ENCODE measurements at places on chromosomes 13 and 19. TPM values are rescaled to one million over a fixed set of nuclear protein-coding genes. Genes with fewer than 3 reads are reported as not detected.

GRCh38 chr13:113972451-113973217, 1.2 kb downstream of the C13orf46 start:
- H3K36me3 ChIP-seq, result peaks cover 12% of the 10 kb centered on the region
- no peak overlapping the region for H3K27ac ChIP-seq
- no peaks in the 10 kb centered on the region for H3K27me3 ChIP-seq
- H3K4me1 ChIP-seq, result peaks cover 35% of the 10 kb centered on the region
- H3K4me3 ChIP-seq, result no peak overlapping the region
- DNase-seq, result peak; percentile 59

The ZNF547 gene
- total RNA-seq, result 3.1 TPM

GRCh38 chr19:31074199-31075125, 274.8 kb downstream of the TSHZ3 start:
- H3K4me3 ChIP-seq, result no peak overlapping the region
- DNase-seq, result no peak
- no peaks in the 10 kb centered on the region for H3K4me1 ChIP-seq
- peaks cover 13% of the 10 kb centered on the region for H3K27me3 ChIP-seq

DNA sequence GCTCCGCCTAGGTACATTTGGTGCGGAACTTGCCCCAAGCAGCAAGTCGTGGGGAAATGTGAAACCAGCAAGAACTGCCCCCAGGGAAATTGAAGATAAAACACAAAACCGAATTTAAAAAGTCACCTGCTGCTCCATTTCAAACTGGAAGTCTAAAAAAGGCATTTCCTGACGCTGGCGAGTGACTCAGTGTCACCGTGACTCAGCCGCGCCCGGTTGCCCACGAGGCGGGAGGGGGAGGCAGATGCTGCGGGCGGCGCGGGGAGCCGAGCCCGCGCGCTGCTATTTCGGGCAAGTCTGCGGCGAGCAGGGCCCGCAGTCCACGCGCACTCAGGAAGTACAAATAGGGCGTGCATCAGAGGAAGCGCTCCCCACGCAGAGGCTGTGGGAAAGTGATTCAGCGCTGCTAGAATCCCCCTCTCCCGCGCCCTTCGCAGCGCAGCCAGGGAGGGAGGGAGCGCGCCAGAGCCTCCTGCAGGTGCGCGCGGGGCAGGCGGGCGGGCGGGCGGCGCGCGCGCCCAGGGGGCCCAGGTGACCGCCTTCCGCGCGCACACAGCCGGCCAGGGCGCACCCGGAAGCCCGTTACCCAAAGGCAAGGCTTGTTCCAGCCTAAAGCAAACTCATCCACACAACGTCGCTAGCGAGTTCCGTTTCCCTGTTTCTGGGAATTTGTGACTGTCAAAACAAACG, 168.8 kb downstream of the COL4A1 start:
- peaks cover 16% of the 10 kb centered on the region for H3K4me1 ChIP-seq
- H3K36me3 ChIP-seq, result no peaks in the 10 kb centered on the region
- peaks cover 4% of the 10 kb centered on the region for H3K27me3 ChIP-seq
- no peak overlapping the region for H3K27ac ChIP-seq
- peak overlapping the region; percentile 68 for H3K4me3 ChIP-seq

- H3K27me3 ChIP-seq, result no peaks in the 10 kb centered on the region
- DNase-seq, result no peak
- H3K4me1 ChIP-seq, result no peaks in the 10 kb centered on the region
- H3K27ac ChIP-seq, result no peak overlapping the region
- no peak overlapping the region for H3K4me3 ChIP-seq
These were observed 77.2 kb downstream of the DACH1 start for GRCh38 chr13:71789693-71790329.

- no peaks in the 10 kb centered on the region for H3K27me3 ChIP-seq
- no peaks in the 10 kb centered on the region for H3K4me1 ChIP-seq
These were observed 21.6 kb downstream of the LIG1 start for GRCh38 chr19:48148576-48148975.

DNA sequence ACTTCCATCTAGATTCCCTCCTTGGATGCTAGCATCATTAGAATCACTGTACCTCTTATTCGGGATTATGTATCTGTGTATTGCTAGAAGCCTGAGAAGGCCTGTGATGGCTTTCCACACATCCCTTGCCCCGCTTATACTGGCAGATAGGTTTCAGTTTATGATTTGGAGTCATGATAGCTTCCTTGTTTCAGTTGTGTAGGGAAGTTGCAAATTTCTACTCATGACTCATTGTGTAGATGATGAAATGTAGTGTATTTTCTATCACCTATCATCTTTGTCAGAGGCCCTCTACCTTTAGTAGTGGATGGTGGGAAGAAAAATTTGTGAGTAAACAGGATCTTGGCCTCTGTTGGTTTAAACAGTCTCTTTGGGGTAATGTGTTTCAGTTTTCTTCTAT, 165.2 kb downstream of the GGACT start:
- H3K27ac ChIP-seq, result no peak overlapping the region
- no peak overlapping the region for H3K4me3 ChIP-seq
- no peak for DNase-seq
- H3K36me3 ChIP-seq, result peaks cover 12% of the 10 kb centered on the region
- no peaks in the 10 kb centered on the region for H3K27me3 ChIP-seq

The LILRB1 gene
- not detected for total RNA-seq

The RRAS gene
- total RNA-seq, result 12.9 TPM

DNA sequence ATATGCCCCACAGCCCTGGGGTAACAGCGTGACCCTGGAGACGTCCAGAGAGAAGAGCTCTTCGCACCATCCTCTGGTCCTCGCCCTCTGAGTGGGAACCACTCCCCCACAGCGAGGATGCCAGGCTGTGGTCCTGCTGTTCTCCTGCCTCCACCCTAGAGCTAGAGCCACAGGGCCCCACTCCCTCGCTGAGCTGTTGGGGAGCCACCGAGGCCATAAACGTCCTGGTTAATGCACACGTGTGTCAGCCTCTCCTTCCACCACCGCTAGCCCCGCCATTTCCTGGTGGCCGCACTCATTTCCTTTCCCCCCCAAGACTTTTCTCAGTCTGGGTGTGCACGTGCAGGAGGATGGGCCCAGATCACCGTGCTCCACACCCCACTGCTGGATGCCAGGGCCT, 11.5 kb downstream of the CEACAM16 start:
- H3K4me1 ChIP-seq, result no peaks in the 10 kb centered on the region
- no peak overlapping the region for H3K4me3 ChIP-seq
- H3K36me3 ChIP-seq, result no peaks in the 10 kb centered on the region
- DNase-seq, result no peak
- no peak overlapping the region for H3K27ac ChIP-seq

The KANK3 gene
- total RNA-seq, result 4.7 TPM

The MEDAG gene
- 10.3 TPM for total RNA-seq

The ZIC2 gene
- total RNA-seq, result not detected

- peaks cover 16% of the 10 kb centered on the region for H3K36me3 ChIP-seq
- H3K27ac ChIP-seq, result no peak overlapping the region
- DNase-seq, result no peak
- H3K4me3 ChIP-seq, result no peak overlapping the region
- H3K4me1 ChIP-seq, result no peaks in the 10 kb centered on the region
These were observed 12.0 kb downstream of the PLPP2 start for GRCh38 chr19:279231-279630.

The F2RL3 gene
- 0.57 TPM for total RNA-seq

DNA sequence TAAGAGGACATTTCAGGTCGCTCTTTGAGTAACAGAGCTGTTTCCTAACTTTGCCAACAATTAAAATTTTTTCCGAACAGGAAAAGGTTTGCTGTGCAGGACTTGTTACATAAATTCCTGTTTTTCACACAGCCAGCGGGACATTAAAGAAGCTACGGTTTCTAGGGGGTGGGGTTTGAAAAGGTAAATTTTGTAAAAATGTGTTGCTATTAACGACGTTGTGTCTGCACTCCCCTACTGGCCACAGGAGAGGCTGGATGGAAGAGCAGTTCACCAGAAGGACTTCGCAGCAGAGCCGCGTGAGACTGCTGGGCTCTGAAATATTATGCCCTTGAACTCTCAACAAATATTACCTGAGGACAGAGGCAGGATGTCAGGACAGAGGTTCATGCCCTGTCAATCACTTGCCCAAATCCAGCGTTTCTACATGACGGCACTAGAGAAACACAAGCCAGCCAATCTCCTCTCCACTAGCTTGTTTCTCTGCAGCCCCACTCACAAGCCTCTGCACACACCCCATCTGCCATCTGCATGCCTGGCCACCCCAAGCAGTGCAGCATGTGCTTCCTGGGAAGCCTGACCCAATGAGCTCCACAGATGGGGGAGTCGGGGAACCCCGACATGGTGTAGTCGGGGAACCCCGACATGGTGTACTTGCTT, 102.0 kb downstream of the FOXO1 start:
- no peak overlapping the region for H3K27ac ChIP-seq
- no peak for DNase-seq
- no peaks in the 10 kb centered on the region for H3K27me3 ChIP-seq
- H3K4me3 ChIP-seq, result no peak overlapping the region
- peaks cover 49% of the 10 kb centered on the region for H3K4me1 ChIP-seq

DNA sequence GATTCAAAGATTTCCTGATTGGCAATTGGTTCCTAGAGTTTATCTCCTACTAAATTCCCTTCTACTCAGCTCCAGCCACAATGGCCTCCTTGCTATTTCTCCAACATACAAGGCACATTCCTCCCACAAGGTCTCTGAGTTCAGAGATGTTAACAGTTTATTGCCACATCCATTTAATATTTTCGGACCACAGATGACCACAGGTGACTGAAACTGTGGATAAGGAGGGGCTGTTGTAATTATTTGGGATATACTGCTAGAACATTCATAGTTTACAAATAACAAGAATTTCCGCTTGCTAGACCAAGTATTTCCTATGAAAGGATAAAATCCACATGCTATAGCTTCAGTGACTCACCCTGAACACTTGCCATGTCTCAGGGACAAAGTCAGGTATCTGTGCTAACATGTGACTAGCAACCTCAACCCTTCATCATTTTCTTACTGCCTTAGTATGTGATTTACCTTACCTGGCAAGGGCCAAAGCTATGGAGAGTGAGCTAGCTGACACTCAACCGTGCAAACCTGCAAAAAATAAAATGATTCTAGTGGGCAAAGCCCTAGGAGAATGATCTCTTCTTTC, 117.7 kb downstream of the TBC1D4 start:
- no peak overlapping the region for H3K27ac ChIP-seq
- H3K4me3 ChIP-seq, result no peak overlapping the region
- no peaks in the 10 kb centered on the region for H3K36me3 ChIP-seq

DNA sequence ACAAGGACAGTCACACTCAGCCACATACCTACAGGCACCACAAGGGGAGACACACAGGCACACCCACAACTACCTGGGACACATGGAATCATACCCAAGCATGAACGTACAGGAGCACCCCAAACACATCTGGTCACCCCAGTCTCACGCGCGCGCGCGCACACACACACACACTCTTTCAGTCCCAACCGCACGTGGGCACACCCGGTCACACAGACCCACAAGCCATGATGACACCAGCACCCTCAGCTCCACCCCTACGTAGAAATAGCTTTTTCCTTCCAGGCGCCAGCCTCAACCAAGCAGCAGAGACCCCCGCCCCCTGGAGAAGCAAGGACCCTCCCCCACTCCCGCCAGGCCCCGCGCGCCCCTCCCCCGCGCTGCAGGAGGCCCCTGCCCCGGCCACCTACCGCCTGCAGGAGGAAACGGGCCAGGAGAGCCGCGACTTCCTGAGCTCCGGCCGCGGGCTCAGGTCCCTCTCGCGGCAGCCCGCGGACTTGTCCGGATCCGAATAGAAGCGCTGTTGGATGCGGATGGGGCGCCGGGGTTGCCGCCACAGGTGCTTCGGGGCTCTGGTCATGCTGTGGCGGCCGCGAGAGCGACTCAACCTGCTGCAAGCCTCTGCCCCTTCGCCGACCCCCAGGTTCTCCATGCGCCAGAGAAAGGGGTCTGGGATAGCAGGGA, 6.4 kb upstream of the PDE4C start:
- no peak overlapping the region for H3K4me3 ChIP-seq
- peaks cover 76% of the 10 kb centered on the region for H3K27me3 ChIP-seq
- H3K36me3 ChIP-seq, result no peaks in the 10 kb centered on the region
- no peak for DNase-seq

- no peak overlapping the region for H3K27ac ChIP-seq
- H3K27me3 ChIP-seq, result no peaks in the 10 kb centered on the region
- no peaks in the 10 kb centered on the region for H3K36me3 ChIP-seq
- DNase-seq, result no peak
- no peak overlapping the region for H3K4me3 ChIP-seq
- H3K4me1 ChIP-seq, result peaks cover 25% of the 10 kb centered on the region
These were observed 32.0 kb downstream of the USP12 start for GRCh38 chr13:27139565-27139964.

The CCDC70 gene
- total RNA-seq, result not detected

- H3K36me3 ChIP-seq, result no peaks in the 10 kb centered on the region
- peaks cover 1% of the 10 kb centered on the region for H3K27me3 ChIP-seq
- DNase-seq, result no peak
These were observed 90.5 kb downstream of the C13orf42 start for GRCh38 chr13:51020600-51020999.

GRCh38 chr19:48994035-48994386, 324 bp downstream of the RUVBL2 start:
- H3K27ac ChIP-seq, result peak overlapping the region; percentile 95
- peaks cover 44% of the 10 kb centered on the region for H3K4me1 ChIP-seq
- H3K36me3 ChIP-seq, result peaks cover 2% of the 10 kb centered on the region
- H3K27me3 ChIP-seq, result no peaks in the 10 kb centered on the region
- H3K4me3 ChIP-seq, result peak overlapping the region; percentile 76

DNA sequence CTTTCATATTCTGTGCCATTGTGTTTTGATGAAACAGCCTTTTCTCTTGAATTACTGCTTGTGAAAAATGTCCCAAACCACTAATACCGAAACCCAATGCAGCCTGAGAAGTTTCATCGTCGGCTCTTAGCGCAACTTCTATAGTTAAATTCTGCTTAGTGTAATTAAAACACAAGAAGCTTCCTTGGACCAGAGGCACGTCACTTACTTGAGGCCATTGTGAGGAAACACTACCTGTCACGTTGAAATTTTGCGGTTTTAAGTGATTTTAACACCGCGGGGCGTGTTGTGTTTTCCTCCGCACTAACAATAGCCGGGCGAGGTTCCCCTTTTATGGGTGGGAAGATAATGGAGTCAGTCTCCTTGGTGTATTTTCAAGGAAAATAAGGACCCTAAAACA, 70.9 kb downstream of the GGACT start:
- no peak for DNase-seq
- H3K4me3 ChIP-seq, result no peak overlapping the region
- H3K27me3 ChIP-seq, result no peaks in the 10 kb centered on the region
- no peak overlapping the region for H3K27ac ChIP-seq
- peaks cover 11% of the 10 kb centered on the region for H3K4me1 ChIP-seq
- no peaks in the 10 kb centered on the region for H3K36me3 ChIP-seq

GRCh38 chr19:55594996-55595545, 4.2 kb downstream of the FIZ1 start:
- H3K4me1 ChIP-seq, result peaks cover 6% of the 10 kb centered on the region
- peaks cover 49% of the 10 kb centered on the region for H3K36me3 ChIP-seq
- no peak overlapping the region for H3K27ac ChIP-seq
- no peaks in the 10 kb centered on the region for H3K27me3 ChIP-seq
- DNase-seq, result no peak

The FCGBP gene
- 314 TPM for total RNA-seq

GRCh38 chr13:98224557-98224956, 47.5 kb upstream of the RNF113B start:
- no peak overlapping the region for H3K4me3 ChIP-seq
- H3K36me3 ChIP-seq, result no peaks in the 10 kb centered on the region
- H3K4me1 ChIP-seq, result peaks cover 6% of the 10 kb centered on the region
- no peak overlapping the region for H3K27ac ChIP-seq
- H3K27me3 ChIP-seq, result no peaks in the 10 kb centered on the region

Data from suprapubic skin (tissue), 4 donors.